Neuronal stem cell (in vitro differentiated cells): ENCODE measurements at places on chromosomes 16 and 17.

GRCh38 chr17:79258843-79259242 lies 184.2 kb downstream of the ENGASE start:
- no peak for DNase-seq

- no peak for DNase-seq
These were observed 24.9 kb upstream of the CDC42EP4 start for GRCh38 chr17:73336408-73337329.

DNA sequence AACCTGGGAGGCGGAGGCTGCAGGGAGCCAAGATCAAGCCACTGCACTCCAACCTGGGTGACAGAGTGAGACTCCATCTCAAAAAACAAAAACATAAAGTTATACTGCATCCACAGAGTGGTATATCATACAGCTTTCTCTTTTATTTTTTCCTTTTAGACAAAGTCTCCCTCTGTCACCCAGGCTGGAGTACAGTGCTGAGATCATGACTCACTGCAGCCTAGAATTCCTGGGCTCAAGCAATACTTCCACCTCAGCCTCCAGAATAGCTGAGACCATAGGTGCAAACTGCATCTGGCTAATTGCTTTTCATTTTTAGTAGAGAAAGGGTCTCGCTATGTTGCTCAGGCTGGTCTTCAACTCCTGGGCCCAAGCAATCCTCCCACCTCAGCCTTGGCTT lies 10.0 kb upstream of the COPRS start:
- no peak for DNase-seq

GRCh38 chr17:9132944-9133610 lies 111.8 kb downstream of the NTN1 start:
- DNase-seq, result no peak

DNA sequence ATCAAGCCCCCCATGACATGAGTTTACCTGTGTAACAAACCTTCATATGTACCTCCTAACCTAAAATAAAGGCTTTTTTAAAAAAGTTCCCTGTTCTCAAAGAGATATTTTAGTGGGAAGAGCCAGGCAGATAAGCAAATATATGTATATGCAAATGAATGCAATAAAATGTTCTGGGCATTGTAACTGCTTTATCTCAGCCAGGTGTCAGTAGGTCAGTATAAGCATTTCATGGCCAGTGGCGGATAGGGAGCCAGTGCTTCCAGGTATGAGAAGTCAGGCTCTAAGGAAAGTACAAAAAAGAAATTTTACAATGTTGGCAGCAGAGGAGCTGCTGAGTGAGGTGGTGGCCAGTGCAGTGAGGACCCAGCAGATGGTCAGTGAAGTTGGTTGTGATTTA lies 53.9 kb downstream of the TNRC6C start:
- DNase-seq, result no peak

DNA sequence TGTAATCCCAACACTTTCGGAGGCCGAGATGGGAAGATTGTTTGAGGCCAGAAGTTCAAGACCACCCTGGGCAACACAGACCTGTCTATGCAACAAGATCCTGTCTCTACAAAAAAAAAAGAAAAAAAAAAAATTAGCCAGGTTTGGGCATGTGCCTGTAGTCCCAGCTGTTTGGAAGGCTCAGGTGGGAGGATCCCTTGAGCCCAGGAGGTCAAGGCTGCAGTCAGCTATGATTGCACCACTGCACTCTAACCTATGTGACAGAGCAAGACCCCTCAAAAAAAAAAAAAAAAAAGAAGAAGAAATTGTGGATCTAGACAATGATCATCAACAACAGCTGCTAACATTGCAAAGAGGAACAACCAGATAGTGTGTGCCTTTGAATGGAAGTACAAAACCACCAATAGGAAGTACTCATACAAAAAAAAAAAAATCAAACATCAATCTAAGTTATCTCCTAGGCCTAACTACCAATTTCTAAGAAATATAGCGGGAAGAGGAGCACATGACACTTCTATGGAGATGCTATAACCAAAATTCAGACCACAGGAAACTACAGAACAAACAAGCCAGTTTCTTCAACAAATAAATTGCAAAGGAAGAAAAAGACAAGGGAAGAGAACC lies 258.7 kb downstream of the MRTFB start:
- no peak for DNase-seq

DNA sequence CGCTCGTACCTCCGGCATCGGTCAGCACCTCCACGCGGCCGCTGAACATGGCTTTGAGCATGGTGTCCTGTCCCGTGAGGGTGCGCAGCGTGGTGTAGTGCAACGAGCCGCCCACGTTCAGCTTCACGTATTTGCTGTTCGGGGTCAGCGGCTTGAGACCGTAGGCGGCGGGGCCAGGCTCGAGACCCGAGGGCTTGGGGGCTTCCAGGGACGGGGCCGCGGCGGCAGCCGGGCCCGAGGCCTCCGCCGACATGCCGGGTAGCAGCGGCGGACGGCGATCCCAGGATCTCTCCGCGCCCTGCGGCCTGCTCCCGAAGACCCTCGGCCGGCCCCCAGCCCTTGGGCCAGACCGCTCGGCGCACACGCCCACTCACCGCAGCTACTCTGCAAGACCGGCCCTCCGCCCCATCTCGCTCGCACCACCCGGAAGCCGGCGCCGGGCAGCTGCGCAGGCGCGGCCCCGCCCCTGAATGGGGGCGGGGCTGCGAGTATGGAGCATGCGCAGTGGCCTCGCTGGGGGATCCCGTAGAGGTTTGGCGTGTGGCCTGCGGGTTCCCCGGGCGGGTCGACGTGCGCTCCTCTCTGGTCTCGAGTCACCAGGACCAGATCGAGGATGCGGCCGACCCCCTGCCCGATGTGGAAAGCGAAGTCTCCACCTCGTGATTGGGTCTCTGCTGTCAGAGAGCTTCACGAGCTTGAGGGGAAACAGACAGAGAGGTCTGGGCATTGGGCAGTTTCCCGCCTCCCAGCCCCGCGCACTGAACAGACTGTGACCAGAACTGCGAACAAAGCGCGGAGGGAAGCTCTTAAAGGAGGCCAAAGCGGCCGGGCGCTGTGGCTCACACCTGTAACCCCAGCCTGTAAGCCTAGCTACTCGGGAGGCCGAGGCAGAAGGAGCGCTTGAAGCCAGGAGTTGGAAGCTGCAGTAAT lies at the start of gene KCTD13:
Gene KCTD13, minus strand, starts transcription at position 446 of the 930 bp plus-strand sequence. Its CDS starts 193 bp downstream, at position 253.
- DNase-seq, result peak; percentile 96

- DNase-seq, result no peak
These were observed 16.7 kb upstream of the RAP1GAP2 start for GRCh38 chr17:2779545-2779944.

DNA sequence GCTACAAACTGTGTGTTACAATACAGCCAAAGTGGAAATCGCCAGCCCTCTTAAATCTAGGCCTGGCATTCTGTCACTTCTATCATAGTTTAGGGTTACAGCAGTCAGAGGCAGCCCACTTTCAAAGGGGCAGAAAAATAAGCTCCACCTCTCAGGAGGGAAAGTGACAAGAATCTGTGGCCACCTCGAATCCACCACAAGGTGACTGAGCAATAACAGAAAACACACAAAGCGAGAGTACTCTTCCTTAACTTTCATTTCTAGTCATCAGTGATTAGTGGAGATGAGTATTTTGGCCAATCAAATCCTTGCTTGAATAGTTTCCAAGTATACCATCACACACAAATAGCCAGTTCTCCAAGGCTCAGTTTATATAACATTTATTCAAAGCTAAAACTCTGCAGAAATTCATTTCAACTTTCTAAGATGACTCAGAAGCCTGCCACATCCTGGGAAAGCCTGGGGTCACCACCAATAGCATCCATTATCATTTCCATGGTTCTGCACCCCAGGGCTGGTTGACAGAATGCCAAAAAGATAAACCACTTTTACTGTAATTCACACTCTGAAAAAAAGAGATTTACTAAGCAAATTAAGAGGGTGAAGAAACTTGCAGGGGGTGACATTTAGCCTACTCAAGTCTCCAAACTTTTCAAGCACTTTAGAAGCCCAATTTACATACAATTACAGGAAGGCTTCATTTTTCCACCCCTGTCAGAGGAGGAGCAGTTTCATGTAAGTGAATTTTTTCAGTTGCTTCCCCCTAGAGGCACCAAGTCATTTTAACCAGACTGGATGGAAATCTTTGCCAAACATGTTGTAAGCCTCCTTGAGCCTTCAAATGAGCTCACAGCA lies 66.8 kb downstream of the SALL1 start:
- DNase-seq, result no peak

- peak; percentile 58 for DNase-seq
These were observed 16.1 kb downstream of the PLK1 start for GRCh38 chr16:23694644-23695373.
